ENCODE measurements at places on chromosomes 1 and 21.

DNA sequence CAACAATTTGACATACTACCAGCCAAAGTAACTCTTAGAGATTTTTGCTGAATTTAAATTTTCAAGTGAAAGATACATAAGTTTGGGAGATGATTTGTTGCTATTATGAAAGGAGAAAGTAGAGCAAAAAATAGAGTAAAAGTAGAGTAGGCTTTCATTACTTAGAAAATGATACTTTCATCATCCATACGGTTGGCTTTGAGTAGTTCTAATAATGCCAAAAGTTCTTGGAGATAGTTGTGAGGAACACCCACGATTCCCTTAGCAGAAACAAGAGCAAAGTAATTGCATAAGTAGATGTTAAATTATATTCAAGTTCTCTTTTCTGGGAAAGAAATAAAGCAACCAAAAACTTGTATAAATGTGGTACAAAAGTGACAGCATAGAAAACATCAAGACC, 95.0 kb upstream of the VAV3 start:
- DNase-seq: no peak

GRCh38 chr1:40750451-40750908, 33.1 kb upstream of the KCNQ4 start:
- no peak for DNase-seq

GRCh38 chr1:18158714-18159113, 51.1 kb downstream of the IGSF21 start:
- DNase-seq: no peak

DNA sequence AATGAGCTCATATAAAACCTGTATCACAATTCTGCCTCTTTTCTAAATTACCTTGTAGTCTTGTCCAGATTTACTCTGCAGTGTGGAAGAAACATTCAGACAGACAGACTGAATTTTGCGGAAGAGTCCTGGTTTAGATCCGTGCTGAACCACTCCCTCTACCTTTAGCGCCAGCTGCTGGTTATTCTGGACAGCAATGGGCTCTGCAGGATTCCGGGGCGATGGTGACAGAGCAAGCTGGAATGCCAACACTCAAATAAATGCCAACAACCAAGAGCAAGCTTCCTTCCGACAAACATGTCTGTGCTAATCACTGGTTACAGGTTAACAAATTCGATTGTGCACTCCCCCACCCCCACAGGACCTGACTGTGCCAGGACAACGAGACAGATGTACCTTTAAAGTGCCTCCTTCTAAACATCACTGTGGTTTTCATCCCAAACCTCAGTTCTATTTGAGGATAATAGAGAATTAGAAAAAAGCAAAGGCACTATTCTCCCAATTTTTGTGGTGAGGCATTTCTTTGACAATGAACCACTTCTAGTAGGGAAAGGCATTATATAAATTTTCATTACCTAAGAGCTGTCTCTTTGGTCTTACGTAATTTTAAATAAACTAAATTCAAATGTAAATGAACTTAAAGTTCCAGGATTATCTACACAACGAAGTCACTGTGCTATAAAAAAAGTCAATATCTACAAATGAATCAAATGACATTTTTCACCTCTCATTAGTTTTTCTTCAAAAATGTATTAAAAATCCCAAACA, 90.4 kb downstream of the INTS7 start:
- DNase-seq: no peak

DNA sequence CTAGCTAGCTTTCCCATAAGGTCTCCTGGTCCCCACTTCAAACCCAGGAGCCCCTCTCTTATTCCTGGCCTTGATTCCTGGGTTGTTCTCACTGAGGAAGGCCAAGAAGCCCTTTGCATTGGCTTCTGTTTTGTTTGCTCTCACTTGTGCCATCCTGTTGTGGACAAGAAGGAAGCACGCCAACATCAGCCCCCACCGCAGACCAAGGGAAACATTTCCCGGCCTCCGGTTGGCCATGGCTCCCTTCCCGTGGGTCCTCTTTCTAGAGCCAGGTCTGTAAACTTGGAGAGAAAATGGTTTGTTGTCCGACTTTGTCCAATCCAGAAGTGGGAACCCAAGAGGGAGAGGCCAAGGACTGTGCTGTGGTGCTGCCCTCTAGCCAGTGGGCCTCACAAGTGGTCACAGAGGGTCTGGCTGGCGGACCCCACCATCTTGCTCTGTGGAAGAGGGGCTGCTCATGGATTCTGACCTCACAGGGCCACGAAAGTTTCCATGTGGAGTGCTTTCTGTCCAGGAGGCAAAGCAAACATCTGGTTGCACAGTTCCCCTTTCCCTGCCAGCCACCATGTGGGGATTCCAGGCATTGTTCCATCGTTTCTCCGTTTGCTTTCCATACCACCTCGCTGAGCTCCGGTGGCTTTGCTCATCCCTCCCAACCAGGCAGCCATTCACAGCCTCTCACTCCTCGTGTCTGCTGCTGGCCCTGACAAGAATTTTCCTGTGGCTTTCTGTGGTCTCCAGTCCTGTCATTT, 18.9 kb upstream of the TENT5C start:
- no peak for DNase-seq

GRCh38 chr1:200115532-200115931, 88.0 kb downstream of the NR5A2 start:
- DNase-seq: no peak

- no peak for DNase-seq
These were observed 168.2 kb downstream of the GRIK1 start for GRCh38 chr21:29771491-29772066.

- no peak for DNase-seq
These were observed 22.4 kb upstream of the ARHGAP29 start for GRCh38 chr1:94259635-94260289.

GRCh38 chr1:101216623-101217022, 20.2 kb upstream of the S1PR1 start:
- DNase-seq: no peak

GRCh38 chr1:175702079-175702795, 41.2 kb downstream of the TNR start:
- no peak for DNase-seq

DNA sequence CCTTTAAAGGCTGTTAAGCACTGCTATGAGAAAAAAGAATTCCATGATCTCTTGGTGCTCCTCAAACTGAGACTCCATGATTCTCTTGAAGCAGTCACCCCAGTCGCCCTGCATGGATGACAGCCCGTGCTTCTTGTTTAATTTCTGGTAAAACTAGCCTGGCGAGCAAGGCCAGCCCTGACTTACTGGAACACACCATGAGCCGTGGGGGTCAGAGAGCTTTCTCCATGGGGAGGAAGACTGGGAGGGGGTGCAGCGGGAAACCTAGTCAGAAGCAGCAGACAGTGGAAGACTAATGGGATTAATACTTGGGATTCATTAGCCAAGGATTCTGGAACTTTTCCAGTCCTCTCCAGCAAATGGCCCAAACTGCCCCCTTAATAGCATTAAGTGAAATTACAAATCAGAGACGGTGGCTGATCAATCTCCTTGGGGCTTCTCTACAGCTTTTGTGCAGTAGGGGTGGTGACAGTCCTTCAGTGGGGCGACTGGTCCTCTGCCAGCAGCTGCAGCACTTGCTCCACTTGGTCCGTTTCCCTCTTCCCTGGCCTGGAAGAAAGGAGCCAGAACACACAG, 57.2 kb upstream of the LRRN2 start:
- no peak for DNase-seq

DNA sequence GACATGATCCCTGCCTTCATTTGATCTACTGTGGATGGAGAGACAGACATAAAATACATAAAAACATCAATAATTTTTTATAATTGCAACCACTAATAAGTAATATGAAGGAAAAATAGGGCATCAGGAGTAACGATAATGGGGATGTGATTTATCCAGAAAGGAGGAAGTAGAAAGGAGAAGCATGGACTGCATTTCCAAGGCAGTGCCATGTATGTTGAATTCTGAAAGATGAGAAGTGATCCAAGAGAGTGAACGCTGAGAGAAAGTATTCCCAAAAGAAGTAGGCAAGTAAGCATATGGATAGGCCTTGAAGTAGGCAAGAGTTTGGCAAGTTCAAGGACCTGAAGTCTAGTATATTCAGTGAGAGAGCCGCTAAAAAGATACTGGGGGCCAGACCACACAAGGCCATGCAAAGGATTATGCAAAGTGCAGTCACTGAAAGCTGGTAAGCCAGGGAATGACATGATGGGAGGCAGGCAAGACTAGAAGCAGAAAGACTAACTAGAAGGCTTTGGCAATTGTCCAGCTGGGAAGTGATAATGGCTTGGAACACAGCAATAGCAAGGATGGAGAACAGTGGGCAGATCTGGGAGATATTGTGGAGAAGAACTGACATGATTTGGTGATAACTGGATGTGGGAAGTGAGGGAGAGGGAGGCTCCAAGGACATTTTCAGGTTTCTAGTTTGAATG, 85.9 kb downstream of the TM2D1 start:
- DNase-seq: no peak

DNA sequence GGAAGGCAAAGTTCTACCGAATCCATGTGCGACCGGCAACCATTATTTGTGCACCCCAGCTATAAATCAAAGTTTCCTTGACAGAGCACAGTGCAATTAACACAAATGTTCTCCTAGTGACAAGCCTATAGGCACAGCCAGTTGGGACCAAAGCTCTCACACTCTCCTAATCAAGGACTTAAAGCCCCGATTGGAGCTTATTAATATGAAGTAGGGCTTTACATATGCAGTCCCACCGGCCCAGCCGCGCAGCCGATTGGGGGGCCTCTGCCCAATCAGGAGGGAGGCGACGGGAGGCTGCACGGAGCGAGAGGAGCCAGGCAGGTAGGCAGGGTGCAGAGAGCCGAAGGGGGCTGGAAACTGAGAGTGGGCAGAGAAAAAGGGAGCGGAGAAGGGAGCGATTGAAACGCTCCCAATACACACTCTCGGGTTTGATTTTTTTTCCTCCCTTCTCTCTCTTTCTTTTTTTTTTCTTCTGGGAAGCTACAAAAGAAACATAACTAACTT, at the start of gene ESRRG:
Gene ESRRG, minus strand, starts transcription at position 156 of the 507 bp plus-strand sequence. Its CDS starts 130 bp downstream, at position 26.
- no peak for DNase-seq

GRCh38 chr1:91791103-91791502, 94.8 kb downstream of the TGFBR3 start:
- no peak for DNase-seq

GRCh38 chr1:157494093-157494492, 58.2 kb downstream of the FCRL5 start:
- DNase-seq: no peak
